ENCODE measurements at places on chromosomes 2 and 18.

DNA sequence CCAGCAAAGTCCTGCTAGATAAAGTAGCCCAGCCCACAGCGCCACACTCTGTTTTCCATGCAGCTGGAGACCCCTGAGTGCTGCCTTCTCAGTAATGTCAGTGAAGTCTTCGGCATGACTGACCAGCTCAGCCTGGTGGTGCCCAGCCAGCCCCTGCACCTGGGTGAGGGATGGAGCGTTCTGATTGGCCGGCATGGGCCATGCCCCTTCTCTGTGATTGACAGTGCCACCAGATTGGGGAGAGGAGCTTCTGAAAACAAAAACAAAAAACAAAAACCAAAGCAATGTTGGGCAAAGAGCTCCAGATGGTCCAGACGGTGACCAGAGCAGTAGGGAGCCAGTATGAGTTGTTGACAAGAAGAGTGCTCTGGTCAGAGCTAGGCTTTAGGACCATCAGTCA, 122.6 kb downstream of the DYSF start:
- no peak for DNase-seq

- no peak for DNase-seq
Measured at GRCh38 chr2:168796583-168797285, 5.7 kb upstream of the NOSTRIN start.

DNA sequence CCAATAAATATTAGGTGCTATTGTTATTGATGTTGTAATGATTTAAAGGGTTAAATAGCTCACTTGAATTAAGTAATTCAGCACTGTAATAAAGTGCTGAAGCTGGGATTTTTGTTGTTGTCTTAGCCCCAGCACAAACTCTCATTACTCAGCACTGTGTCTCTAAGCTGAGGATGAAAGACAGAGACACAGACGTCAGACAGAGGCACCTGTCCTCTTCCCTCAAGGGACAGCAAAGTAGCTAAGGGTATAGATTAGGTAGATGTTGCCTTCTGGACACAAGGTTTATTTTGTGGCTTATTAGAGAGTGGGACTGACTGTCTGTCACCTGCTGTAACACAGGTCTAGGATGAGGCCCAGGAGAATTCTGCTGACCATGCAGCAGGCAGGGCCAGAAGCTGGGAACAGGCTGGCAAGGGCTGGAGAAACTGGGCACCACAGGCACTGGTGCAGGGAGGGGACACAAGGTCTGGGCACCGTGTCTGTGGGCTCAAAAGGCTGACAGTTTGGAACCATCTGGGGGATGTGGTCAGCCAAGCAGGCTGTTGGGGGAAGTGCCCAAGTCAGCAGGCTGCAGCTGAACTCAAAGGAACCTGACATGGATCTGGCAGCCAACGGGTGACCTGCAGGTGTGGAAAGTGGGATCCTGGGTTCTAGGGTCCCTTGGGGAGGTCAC, 20.0 kb upstream of the PTPN4 start:
- DNase-seq, result no peak

DNA sequence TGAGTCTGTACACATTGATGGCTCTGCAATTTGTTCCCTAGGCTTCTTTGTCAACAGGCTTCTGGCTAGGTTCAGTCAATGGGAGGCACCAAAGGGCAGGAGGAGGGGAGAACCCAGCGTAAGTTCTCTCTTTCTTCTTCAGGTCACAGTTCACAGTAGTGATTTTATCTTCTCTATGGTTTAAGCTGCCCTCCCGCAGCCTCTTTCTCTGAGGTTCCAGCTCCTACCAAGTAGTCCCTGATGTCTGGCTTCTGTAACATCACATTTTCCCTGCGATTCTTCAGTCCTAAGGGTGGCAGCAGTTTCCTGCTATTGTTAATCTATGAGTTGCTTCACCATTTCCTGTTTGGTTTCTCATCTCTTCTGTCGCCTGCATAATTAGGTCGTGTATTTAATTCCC, 107.4 kb downstream of the CPO start:
- no peak for DNase-seq

- DNase-seq, result no peak
Measured at GRCh38 chr2:238136820-238137537, 1.5 kb upstream of the KLHL30 start.

GRCh38 chr2:100292022-100292580, 30.2 kb downstream of the LONRF2 start:
- no peak for DNase-seq

GRCh38 chr2:106304612-106305184, 110.6 kb upstream of the UXS1 start:
- DNase-seq, result no peak

GRCh38 chr2:202299712-202300111, 34.1 kb downstream of the NOP58 start:
- no peak for DNase-seq

DNA sequence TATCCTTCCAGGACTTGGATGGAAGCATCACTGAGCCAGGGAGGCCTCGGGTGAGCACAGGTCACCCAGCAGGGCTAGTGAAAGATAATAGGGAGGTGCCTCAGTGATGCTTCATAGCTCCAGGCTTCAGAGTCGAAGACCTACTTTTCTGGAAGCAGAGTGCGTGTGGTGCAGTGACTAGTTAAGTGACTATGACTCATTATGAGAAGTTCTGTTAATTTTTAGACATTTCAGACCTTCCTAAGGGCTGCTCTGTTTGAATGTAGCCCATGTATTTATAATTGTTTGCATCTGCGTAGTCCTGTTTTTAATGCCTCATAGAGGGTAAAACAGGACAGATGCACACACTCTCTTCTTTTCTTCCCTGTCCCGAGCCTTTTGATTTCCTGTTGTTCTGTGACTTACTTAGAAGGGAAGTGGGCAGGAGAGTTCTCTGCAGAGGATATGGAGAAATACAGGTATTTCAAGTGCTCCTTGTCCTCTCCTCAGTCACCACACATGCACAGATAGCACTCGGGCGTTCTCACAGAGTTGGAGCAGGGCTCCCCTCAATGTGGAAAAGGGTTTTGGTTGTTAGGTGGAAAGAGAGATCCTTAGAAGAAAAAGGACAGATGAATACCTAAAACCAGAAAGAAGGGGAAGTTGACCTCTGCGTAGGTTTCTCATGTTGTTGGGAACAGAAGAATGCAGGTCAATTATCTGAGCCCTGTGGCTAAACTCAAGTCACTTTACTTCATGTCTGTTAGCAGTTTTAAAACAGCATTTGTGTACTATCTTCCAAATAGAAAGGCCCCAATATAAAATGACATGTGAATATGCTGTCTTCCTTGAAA, 34.7 kb downstream of the RALB start:
- DNase-seq, result no peak

DNA sequence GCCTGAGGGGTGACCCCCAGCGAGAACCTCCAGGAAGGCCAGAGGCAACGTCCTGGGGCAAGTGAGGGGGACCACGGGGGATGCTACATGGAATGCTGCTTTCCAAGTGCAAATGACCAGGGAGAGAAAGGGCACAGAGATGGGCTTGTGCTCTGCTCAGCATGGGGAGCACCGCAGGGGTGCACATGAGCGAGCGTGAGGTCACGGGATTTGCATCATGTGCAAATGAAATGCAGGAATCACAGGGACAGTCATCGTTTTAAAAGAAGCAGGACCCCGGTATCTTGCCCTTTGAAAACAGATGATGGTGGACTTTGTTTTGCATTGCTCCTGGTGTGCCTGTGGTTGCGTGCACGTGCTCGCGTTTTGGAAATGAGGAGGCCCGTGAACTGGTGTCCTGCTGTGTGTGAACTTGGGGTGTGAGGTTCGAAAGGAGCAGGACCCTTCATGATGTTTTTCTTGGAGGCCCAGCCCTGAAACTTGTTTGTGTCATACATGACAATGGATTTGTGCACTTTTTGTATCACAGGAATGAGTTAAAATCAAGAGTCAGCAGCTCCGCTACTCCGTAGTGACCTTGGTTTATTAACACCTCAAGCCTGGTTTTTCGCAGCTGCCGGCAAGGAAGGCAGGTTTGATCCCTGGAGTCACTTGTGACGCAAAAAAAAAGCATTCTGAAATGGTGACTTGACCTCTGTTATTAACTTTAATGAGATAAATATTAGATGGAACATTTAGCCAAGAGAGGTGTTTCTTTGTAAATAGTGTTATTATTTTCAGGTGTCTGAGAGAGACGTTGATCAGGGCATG, 234.5 kb downstream of the LDLRAD4 start:
- DNase-seq, result no peak

DNA sequence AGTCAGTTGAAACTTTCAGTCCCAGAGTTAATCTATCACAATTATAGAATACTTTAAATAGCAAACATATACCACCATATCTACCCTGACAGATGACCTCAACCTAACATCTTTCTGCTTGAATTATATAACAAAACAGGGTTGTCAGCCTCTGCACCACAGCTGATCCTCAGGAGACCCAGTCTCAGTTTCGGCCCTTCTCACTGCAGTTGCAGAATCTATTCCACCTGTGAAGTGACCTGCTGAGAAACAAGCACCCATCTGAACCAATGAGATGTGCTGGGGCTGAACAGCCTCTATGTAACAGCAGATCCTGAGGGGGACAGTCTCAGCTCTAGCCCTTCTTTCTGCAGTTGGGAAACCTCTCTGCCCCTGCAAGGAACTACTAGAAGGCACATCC, 567.6 kb downstream of the KCNJ3 start:
- no peak for DNase-seq

- no peak for DNase-seq
Measured at GRCh38 chr2:21466341-21466927, 342.7 kb downstream of the TDRD15 start.

DNA sequence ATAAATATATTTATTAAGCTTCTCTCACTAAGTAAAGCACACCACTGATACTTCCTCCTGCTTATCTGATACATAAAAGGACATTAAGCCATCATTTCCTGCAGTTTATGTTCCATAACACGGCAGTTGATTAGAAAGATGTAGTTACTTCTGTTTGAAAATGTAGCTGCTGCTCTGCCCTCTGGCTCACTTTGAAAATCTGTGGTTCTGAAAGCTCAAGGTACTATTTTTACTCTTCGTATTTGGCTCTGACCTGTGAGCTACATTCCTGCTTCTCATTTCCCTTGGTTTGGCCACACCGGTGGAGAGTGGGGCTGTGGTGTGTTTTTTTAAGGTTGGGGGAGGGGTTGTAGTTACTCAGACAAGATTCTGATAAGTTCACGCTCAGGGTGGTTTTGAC, 12.8 kb upstream of the TTN start:
- no peak for DNase-seq

DNA sequence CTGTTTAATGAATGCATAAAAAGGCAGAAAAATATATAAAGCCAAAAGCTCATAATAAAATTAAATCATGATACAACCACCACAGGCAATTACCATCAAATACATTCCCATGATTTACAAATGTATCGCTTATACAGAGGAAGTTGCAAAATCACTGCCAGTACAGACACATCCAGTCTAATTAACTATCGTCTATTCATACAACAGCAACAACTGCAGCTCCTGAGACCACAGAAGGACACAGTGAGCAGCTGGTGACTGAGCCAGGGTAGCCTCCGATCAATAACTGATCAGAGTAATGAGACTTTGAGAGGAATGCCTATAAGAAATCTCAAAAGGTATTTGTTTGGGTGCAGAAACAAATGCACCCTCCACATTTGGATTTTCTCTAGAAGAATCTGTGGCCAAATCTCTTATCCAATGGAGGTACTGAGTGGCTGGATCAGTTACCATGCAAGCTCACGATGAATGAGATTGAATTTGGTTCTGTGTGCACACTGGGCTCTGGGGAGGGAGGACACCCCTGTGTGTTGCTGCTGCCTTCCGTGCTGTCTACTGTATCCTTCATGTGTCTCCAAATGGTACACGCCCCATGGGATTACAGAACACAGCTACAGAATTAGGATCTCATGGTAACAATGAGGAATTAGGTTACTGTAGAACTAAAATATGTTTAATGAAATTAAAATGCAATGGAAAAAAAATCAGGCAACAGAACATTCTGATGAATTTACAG, 119.6 kb downstream of the MBP start:
- DNase-seq, result no peak

DNA sequence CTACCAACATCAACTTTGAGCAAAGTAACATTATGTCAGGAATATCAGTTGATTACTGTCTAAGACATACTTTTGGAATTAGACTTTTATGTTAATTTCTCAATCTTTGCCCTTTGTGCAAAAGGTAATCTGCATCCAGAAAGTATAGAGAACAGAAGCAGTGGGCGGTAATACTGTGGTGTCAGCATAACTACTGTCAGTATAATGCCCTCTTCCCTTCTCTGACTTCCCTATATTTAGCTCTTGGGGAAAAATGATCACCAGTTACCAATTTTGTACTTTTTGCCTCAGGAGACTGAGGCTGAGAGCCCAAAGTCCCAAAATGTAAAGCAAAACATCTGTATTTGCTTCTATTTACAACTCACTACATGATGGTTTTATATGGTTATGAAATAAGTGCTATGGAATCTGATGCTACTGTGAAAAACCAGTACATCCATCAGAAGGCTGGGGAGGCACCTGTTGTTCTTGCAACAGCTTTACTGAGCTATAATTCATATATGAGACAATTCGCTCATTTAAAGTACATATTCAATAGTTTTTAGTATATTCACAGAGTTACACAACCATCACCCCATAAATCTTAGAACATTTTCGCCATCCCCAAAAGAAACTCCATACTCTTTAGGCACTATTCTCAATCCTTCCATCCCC, 51.3 kb upstream of the CD302 start:
- no peak for DNase-seq

DNA sequence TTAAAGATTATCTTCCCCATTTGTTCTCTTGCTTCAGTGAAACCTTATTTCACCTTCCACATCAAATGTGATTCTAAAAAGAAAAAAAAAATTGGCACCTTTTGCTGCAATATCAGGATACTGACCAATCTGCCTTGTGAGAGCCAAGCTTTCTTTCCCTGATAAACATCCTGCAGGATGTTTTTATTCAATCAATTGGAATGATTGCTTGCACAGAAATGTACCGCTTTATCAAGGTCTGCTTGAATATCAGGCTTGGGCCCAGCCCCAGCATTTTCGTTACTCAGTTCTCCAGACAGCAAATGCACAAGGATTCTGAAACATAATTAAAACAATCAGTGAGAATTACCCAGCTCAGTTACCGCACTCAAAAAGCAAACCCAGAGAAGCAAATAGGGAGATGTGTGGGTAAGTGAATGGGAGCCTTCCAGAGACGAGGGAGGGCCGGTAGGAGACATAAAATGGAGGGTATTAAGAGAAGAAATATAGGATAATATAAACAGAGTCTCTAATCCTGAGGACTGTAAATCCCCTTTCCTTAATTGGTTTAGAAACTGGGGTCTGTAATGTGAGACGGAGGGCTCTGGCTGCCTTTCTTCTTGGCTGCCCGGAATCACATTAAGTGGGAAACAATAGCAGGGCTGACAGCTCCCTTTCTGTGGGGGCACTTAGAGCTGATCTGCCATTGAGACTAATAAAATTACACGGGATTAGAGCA, 291.8 kb downstream of the ICOS start:
- DNase-seq, result no peak

GRCh38 chr2:213021971-213022899, 129.2 kb downstream of the IKZF2 start:
- DNase-seq, result no peak

Data from stimulated activated CD8-positive, alpha-beta memory T cell treated with anti-CD3 and anti-CD28 coated beads, Interleukin-4, amount 100 ng/mL, for 1 hour (primary cell).